ENCODE measurements at places on chromosomes 16 and 17.

DNA sequence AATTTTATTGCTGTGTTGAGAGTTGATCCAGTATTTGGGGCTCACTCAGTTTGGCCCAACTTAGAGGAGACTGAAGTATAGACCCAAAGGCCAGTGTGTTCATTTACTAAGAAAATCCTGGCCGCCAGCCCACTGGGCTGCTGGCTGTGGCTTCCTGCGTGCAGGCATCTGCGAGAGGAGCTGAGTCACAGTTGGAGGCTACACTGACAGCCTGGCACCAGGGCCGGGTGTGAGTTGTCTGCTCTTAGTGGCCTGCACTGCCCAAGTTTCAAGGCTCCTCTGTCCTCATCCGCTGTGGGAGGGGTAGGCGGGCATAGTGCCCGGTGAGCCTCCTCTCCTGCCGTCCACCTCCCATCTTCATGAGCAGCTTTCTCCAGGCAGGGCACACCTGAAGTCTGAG lies 54.2 kb downstream of the PLD6 start:
- no peak for DNase-seq

- no peak for DNase-seq
These were observed 7.5 kb upstream of the HEATR3 start for GRCh38 chr16:50058091-50058771.

DNA sequence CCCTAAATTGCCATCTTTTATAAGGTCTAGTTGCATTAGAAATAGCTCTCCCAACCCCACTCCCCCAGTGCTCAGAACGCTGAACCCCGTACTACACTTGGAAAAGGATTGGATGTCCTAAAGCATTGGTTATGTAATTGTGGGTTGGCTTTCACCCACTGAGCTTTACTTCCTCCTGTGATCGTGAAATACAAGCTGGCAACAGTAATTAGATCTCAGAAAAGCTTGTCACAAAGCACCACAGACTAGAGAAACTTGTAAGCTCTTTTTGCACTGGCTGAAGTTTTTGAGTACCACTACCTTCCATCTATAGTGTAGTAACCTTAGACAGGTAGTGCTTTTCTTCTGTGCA lies 54.4 kb downstream of the SIAH1 start:
- DNase-seq: no peak

DNA sequence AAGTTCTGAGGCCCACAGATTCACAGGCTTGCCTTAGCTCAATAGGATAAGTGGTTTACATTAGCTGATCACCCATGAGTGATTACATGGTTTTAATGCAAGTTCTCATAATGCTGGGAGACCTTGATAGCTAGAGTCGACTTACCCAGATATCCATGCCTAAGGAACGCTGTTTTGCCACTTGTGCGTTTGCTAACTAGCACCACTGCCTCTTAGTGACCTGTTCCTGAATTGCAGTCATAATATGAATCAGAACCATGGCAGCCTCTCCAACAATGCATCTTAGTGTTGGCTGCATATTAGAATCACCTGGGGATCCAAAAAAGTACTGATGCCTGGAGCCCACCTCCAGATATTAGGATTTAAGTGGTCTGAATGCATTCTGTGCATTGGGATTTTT lies 251.1 kb upstream of the CDH5 start:
- no peak for DNase-seq

Measured in stimulated activated CD4-positive, alpha-beta T cell treated with anti-CD3 and anti-CD28 coated beads, Interleukin-1b, Interleukin-23, amount 100 ng/mL, for 1 hour (primary cell).